CD4-positive, alpha-beta T cell treated with Interleukin-10 for 1 hour (primary cell): ENCODE measurements at places on chromosomes 3 and 15.

DNA sequence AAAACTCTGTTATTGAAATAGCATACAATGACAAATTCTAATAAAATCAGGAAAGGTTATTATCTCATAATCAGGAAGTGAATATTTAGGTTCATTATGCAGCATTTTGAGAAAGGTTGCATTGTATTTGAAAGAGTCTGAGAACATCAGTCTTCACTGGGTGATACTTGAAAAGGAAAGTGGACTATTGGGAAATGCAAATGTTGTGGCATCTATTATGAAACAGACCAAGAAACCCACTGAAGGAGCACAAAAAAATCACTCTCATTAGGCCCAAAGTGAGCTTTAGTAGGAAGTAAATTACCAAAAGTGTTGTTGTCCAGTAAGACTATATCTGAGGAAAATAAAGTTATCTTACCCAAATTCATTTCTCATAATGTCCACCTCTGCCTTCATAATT lies 90.8 kb downstream of the ZPLD1 start:
- DNase-seq: no peak

- DNase-seq: no peak
Measured at GRCh38 chr3:61669668-61670299, 108.4 kb downstream of the PTPRG start.

DNA sequence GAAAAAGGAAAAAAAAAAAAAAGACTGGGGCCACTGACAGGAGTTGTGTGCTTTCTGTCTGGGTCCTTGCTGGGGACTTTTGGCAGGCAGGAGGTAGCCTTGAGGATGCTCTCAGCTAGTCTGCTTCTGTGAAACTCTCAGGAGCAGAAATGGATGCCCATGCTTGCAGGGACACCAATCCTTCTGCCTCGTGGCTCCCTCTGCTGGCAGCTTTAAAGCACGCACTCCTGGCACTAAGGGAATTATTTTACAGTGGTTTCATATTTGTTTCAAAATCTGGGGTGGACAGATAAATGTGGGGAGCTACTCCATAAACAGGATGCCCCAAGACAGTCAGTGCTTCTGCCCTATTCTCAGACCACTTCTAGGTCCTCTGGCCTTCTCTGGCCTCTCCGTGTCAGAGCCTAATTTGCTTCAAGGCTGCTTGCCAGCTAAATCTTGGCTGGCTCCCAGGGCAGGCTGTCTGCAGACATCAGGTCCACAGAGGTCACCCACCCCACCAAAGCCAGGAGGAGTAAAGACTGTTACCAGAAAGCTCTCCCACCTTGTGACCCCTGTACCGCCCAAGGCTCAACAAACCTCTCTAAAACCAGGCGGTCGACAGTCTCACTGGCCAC lies 17.1 kb downstream of the TRAIP start:
- peak; percentile 86 for DNase-seq

DNA sequence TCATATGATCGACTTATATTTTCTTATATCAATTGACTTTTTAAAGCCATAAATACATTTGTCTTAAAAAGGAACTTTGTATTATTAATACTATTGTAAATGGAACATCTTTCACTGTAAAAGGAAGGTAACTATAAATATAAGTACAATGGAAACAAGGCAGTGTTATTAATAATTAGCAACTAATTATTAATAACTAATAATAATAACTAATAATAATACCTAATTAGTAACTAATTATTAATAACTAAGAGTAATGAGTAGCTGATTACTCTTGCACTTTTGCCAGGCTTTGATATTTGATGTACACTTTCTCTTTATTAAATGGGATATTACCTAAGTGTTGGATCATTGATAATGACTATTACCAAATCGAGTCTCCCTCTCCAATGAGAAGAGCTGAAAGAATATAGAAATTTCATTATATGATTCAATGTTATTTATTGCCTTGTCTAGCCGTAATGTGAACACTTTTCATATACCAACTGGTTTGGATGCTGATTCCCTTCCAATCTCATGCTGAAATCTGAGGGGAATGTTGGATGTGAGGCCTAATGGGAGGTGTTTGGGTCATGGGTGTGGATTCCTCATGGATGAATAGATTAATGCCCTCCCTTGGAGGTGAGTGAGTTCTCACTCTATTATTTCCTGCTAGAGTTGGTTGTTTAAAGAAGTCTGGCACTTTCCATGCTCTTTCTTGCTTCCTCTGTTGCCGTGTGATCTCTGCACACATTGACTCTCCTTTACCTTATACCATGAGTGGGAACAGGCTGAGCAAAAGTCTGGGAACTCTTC lies 202.1 kb upstream of the ZBTB20 start:
- DNase-seq: no peak

DNA sequence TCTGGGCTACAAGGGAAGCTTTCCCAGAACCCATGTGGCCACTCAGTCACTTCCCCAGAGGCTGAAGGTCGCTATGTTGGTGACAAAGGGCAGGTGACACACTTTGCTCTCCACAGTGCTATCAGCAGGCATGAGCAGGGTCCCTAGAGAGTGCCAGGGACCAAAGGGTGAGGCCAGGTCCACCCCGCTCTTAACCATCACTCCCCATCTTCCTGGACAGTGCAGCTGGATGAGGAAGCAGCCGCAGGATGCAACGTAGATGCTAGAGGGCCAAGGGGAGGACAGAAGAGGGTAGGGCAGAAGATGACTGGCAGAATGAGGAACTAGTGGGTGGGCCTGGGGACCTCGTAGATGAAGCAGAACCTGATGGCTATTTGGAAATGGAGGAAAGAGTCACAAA lies 13.6 kb upstream of the LTF start:
- no peak for DNase-seq

DNA sequence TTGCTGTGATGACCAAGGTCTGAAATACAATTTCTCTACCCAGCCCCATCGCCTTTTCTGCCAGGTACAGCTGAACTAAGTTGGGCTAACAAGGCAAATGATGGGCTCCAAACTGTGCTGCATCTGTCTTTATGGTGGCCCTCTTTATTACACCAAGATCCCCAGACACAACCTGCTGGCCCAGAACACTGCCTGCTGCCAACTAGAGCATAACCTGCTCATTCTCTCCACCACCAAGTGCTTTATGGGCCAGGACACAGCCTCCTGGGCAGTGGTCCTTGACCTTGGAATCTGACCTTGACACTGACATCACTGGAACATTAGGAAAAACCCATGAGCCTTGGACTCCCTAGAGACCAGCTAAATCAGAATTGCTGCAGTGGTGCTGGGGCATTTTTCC lies 3.3 kb downstream of the LINS1 start:
- DNase-seq: no peak

DNA sequence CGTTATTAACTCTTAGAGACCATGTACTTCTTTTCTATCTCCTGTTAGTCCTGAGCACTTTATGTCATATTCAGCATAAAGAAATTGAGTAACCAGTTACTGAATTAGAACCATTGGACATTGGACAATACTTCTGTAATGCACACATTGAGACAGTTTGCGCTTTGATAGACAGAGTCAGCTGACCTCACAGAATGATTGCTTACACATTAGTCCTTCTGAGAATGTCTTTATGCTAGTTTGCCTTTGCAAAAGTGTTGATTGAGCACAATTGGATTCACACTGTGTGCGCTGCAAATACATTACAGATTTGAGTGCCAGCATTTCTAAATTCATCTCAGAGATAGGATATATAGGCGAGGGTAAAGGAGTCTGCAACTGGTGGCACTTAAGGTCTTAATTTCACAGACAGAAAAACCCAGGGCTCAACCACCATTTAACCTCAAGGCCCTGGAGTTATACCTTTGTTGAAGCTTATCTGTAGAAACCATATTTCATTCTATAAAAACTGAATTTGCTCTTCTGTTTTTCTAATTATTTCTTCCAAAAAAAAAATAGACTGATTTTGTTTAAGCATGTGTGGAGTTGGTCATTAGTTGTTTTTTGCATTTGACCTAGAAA lies 3.8 kb downstream of the SERPINI1 start:
- DNase-seq: no peak

DNA sequence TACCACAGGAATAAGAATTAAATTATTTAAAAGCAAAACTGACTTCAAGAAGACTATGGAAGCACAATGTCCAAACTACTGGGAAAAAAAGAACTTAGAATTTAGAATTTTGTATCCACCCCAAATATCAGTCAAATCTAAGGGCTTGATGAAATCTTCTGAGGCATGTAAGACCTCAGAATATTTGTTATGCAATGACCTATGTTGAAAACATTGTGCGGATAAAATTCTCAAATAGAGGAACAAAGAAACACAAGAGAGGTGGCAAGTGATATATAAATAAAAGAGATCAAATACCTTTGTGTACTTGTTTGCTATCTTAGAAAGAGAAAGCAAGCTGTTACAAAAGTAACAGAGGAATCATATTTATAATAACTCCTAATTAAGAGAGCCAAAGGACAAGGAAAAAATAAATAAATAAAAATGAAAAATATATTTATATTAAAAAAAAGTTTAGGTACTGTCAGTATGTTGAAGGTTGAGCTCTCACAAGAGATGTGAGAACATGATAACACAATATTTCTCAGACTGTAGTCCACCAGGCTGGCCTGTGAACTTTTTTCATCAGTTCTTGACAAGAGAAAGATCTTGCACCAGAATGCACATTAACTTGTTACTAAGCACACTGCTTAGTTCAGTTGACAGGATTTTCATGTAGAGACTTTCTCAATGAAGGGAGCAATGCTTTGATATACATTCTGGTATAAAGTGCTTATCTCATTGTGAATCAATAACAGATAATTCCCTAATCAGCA lies 50.0 kb downstream of the CPA3 start:
- no peak for DNase-seq
